ENCODE measurements at places on chromosomes 2 and 18. TPM values are rescaled to one million over a fixed set of nuclear protein-coding genes. Genes with fewer than 3 reads are reported as not detected.

GRCh38 chr2:187364696-187365095 is 83.4 kb downstream of the CALCRL start:
- DNase-seq: no peak

ASAP2 gene
- 17.6 TPM for polyA plus RNA-seq

- no peak for DNase-seq
Observed at GRCh38 chr2:60544062-60544461, 9.4 kb downstream of the BCL11A start.

ABCG8 gene
- 0.09 TPM for polyA plus RNA-seq

Data from forelimb muscle (tissue), 1 donor.